ENCODE measurements at places on chromosomes 1 and 21.

GRCh38 chr1:84756001-84756400, 65.7 kb upstream of the SSX2IP start:
- no peak for DNase-seq

DNA sequence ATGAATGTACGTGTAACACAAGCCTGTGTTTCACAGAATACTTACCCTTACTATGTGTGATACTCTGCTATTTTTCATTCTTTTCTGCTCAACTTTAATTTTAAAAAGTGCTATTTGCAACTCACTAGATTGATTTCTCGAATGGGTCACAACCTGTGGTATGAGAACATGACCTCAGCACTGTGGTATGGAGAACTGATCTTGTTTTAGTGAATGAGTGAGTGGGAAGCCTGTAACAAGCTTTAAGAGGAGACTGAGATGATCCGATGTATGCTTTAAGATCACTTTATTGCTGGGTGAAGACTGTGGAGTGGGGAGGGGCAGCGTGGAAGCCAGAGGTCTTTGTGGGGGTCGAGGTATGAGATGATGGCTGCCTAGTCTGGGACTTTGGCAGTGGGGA, 21.6 kb downstream of the MECR start:
- DNase-seq, result no peak

- no peak for DNase-seq
These were observed 11.2 kb upstream of the TRIM33 start for GRCh38 chr1:114522264-114522575.

DNA sequence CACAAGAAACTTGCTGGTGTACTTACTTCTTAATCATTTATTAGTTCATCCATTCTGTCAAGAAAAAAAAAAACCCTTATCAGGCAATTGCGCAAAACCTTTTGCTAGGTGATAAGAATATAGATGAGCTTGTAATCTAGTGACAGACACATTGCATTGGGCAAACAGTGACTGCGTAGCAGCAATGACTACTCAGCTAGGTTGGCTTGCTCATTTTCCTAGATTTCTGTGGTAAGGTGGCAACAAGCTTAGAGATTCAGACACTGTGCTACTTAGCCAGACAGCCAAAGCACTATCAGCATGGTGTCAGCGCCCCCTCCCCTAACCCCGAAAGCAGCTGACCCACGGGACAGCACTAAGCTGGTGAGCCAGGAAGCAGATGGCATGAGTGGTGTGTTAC, 203.1 kb downstream of the BARHL2 start:
- DNase-seq, result no peak

DNA sequence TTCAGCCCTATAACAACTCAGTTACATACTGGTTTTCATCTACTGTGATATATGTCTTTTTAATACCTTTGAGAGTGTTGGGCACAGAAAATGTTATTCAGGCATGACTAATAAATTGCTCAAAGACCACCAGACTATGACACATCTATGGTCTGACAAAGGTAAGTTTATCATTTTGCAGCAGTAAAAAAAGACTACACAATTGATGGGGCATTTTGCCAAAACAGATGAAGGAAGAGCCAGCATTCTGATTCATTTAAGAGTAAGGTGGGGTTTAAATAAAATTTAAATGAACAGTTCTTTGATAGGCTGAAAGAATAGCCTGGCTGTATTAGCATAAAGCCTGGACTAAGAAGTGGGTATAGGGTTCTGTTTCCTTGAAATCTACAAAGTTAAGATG, 8.8 kb upstream of the RNPC3 start:
- no peak for DNase-seq

- DNase-seq, result no peak
These were observed 75.0 kb upstream of the COX20 start for GRCh38 chr1:244760471-244760870.

DNA sequence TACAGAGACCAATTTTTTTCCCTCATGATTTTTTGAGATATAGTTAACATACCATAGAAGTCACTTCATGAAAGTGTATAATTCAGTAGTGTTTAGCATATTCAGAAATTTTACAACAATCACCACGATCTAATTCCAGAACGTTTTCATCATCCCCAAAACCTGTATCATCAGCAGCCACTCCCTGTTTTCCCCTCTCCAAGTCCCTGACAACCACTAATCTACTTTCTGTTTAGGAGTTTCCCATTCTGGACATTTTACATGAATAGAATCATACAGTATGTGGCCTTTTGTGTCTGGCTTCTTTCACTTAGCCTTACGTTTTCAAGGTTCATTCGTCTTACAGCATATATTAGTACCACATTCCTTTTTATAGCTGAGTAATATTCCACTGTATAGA, 204.2 kb upstream of the PLD5 start:
- no peak for DNase-seq

GRCh38 chr1:93814059-93814794, 64.8 kb downstream of the DNTTIP2 start:
- no peak for DNase-seq

DNA sequence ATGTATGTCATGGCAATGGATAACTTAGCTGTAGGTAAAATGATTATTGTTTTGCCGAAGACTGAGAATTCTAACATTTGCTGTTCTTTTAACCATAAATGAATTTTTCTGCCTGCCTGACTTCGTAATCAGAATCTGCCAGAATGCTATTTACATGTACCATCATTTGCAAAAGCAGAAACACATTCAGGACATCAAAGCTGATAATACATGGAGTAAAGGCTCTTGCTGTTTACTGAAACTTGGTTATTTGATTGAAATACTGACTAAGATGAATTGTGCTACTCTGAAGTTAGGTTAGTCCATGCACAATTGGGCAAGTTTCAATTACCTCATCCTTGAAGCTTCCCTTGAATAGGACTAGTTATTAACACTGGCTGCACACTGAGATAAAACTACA, 293.8 kb downstream of the PLA2G4A start:
- DNase-seq, result no peak

DNA sequence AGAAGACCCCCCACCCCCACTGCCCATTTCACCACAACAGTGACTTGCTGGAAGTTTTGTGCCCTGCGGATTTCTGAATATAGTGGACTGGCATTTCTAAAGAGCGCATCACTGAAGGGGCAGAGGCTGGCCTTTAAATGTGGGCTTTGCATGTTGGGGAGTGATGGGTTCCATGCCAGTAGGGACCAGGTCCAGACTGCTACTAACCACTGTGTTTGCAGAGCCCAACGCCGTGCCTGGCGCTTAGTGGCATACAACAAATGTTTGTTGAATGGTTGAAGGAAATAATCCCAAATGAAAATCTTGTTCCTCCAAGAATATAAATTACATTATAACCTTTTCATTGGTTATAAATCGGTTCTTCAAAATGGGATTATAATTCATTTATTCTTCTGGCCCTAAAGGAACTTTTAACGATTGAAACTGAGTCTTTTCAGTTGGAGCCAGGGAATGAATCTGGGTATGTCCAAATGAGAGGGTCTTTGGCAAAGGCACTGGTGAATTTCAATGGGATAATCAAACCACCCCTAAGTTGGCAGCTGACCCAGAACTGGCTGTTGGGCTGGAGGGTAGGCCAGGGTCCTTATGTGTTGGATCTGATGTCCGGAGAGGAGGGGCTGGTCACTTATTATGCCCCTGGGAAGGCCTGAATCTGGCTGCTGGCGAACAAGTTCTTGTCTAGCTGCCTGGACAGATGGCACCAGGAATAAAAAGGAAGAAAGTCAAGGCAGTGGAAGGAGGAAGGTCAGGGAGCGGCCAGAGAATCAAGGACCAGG, 13.8 kb upstream of the SDHB start:
- DNase-seq, result no peak

GRCh38 chr1:3344395-3344794, 110.1 kb upstream of the ARHGEF16 start:
- DNase-seq, result no peak

- no peak for DNase-seq
These were observed 71.6 kb downstream of the CD2 start for GRCh38 chr1:116825720-116826438.

- no peak for DNase-seq
These were observed 1.1 kb downstream of the DFFB start for GRCh38 chr1:3858231-3858981.

DNA sequence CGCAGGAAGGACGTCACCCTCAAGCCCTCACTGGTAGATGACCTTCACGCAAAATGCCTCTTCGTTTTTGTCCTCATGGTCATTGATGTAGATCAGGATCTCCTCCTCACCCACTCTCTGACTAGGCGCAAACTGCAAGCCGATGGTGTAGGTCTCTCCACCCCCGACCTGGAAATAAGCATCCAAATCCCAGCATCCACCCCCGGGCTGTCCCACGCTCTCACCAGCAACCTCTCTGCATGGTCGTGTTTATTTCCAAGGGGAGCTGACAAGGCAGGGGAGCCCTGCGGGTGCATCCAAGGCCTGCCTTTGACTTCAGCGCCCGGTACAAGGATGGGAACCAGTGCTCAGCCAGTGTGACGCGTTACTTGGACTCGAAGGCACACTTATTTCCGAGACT, 129.0 kb downstream of the NPHP4 start:
- no peak for DNase-seq

DNA sequence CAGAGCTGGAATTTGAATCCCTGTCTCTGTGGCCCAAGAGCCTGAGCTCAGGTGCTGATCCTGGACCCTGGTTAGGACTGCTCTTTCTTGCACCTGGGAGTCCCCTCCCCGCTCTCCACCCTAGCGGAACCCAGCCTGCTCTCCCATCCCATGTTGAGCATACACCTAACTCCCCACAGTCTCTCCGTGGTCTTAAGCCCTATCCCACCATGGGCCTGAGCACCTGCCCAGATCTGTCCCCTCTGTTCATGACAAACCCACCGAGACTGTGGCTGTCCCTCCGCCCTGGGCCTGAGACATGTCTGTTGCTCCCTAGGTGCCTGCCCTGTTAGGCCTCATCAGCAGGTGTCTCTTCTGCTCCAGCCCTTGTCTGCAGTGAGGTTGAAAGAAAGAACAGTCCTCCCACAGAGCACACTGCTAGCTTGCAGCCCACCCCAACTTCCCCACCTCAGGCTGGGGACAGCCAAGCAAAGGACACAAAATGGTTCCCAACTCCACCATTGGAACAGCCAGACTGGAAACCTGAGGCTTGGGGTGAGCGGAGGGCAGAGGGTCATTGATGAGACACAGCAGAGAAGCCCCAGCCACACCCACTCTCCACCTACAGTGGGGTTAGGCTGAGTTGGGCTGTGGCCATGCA, 118.5 kb downstream of the MATN1 start:
- DNase-seq, result no peak

DNA sequence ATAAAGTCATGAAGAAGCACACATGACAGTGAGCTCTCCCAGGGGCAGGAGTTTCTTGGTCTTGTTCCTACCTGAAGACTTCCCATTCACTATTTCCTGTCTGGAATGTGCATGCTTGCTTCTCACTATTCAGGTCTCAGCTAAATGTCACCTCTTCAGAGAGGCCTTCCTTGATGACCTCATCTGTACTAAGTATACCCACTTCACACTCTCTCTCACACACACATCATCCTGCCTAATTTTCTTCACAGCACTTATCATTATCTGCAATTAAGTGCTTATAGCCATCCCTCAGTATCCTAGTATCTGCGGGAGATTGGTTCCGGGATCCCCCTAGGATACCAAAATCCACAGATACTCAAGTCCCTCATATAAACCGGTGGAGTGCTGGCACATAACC, 146.4 kb upstream of the IVNS1ABP start:
- no peak for DNase-seq

GRCh38 chr1:204473400-204473965, 21.1 kb downstream of the PIK3C2B start:
- DNase-seq, result no peak

DNA sequence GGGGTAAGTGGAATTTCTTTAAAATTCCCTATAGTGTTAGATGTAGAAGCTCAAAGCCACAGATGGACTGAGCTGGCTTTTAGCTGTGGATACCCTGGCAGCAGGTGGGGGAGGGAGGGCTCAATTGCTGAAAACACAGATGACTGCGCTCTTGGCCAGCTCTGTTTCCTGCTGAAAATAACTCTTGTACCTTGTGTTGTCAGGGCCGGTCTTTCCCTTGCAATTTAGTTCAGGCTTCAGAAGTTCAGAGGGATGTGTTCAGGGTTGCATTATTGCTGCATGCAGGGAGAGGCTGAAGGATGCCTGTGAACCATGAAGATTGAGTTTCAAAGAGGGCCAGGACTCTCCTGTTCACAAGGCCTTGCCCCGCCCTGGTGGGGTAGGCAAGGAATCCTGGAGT, 58.1 kb upstream of the GCLM start:
- no peak for DNase-seq

GRCh38 chr1:18290740-18291412, 183.3 kb downstream of the IGSF21 start:
- no peak for DNase-seq

DNA sequence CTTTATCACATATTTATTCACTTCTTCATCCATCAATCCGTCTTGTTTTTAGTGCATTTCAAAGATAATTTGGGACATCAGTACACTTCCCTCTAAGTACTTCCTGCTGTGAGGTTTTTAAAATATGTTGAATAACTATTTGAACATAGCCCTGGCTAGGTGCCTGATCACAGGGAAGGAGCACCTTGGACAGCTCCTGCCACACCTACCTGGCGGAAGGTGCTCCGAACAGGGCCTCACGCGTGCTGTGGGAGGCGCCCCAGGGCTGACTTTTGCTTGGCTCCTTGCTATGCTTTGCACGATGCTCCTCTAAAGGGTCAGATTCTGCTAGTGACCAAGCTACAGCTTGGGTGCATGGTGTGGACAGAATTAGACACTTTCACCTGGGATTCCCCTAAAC, 4.9 kb upstream of the ATXN7L2 start:
- DNase-seq, result no peak

DNA sequence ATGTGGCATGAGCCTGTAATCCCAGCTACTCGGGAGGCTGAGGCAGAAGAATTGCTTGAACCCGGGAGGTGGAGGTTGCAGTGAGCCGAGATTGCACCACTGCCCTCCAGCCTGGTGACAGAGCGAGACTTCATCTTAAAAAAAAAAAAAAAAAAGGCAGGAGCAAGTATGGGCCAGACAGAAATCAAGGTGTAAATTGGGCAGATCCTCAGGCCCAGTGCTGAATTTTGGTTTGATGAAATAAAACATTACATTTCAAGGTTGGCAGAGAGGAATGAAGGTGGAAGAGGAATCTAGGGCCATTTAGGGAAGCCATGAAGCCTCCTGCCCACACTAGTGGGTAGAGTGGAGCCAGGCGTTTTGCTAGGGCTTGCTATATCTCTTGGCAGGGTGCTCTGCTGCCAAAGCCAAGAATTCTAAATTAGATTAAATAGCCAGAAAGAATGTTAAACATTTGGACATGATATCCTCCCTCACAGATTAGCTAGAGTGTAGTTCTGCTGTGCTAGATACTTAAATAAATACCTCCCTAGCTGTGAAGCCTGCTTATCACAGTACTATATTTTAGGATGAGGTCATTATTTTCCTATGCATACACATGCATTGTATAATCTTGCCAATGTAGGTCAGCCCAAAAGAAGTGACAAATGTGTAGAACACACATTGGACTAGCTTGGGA, 16.6 kb upstream of the LGALS8 start:
- no peak for DNase-seq

DNA sequence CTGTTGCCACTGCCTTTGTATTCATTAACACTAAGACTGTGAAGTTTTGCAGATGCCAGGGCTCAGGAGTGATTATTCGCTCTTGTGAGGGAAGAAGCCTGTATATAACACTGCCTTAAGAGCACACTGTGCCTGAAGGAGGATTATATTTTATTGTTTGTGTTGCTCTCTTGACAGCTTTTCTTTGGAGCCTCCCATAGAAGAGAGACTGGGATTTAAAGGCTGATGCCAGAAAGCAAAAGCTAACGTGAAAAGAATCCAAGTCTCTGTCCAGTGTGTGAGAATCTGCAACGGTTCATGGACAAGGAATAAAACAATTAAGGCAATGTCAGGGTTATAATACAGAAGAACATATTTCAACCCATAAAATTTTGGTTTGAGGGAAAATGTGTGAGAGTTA, 316.8 kb downstream of the NFIA start:
- DNase-seq, result no peak

All from T-helper 22 cell (primary cell).